Pulmonary artery endothelial cell (primary cell): ENCODE measurements at places on chromosomes 3 and 15. TPM values are rescaled to one million over a fixed set of nuclear protein-coding genes. Genes with fewer than 3 reads are reported as not detected.

DNA sequence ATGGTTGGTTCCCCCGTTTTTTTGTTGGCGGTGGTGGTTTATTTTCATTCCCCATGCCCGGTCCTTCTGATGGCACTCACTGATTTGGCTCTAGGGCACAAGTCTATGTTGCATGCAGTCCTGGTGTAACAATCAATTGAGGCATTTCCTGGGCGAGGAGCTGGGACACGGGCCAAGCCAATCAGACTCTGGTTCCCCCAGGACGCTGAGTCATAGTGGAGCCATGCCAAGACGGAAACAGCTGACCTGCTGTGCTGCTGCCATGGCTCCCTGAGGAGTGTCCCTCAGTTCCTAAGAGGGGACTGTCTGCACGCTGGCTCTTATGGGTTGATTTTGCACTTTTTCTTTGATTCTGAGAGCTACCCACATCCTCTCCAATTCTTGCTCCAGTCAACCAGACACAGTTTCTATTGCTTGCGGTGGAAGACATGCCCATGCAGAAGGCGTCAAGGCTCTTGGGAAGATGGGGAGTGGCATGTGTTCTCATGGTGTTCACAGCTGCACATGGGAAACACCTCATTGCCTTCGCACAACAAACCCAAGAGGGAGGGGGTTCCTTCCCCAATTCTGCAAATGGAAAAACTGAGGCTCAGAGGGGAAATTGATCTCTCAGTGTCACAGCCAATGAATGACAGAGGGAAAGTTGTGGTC, 28.3 kb upstream of the ALDH1L1 start:
- DNase-seq = peak; percentile 24

DNA sequence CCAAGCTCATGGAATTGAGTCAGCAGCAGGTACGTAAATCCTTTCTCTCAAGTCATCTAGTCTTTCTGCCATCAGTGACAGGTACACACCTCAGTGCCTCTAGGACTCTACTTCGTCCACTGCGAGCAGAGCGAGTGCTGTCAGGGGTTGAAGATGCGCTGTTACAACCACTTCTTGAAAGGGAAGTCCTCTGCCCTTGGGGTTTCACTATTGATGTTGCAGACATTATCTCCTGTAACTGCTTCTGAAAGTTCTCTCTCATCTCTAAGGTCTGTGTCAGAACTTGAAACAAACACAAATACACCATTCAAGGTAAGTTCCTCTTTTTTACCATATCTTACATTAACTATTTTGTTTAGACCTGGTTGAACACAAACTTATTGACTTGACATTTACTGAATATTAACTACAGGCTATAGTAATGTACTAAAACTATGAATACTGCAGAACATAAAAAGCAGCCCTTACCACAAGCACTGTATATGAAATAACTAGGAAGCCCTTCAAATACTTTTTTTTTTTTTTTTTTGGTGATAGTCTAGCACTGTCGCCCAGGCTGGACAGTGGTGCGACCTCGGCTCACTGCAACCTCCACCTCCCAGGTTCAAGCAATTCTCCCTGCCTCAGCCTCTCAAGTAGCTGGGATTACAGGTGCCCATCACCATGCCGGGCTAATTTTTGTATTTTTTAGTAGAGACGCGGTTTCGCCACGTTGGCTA, 41.5 kb downstream of the TOPBP1 start:
- no peak for DNase-seq

The AGTR1 gene
- not detected in 2 replicates for total RNA-seq

DNA sequence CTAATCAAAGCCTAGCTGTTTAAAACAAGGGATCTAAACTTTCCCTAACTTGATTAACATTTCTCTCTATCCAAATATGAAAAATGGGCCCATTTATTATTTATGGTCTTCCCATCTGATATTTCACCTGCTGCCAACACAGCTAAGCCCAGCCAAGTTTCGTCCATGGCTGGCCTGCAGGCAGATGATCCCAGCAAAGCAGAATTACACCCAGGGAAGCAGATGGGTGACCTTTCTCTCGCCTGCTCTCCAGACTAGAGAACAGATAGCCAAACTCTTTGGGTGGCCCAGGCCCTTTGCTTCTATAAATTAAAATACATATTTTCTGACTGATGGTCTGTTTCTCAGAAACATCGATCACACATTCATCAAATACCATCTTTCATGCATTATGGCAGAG, 1038.8 kb downstream of the AGBL1 start:
- DNase-seq = no peak

The NANOGP8 gene
- not detected in 2 replicates for total RNA-seq

- no peak for DNase-seq
Measured at GRCh38 chr15:64333986-64334929, 21.7 kb downstream of the CSNK1G1 start.

- no peak for DNase-seq
Measured at GRCh38 chr3:157858821-157859220, 247.4 kb downstream of the SHOX2 start.

DNA sequence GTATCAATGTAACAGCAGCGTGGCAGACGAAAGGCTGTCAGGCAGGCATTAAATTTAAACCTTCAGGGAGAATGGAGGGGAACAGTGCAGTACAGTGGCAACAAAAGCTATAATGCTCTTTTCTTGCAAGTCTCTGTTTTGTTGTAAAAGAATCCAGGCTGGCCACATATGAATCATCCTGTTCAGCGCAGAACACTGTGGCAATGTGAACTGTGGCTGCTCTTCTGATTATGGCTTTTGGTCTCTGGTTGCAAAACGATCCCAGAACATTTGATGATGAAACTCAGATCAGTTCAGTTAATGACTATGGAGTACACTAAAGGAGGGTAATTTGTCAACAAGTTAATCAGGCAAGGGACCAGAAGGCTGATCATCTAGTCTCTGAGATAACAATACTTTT, 219.7 kb upstream of the SGO1 start:
- DNase-seq = no peak

DNA sequence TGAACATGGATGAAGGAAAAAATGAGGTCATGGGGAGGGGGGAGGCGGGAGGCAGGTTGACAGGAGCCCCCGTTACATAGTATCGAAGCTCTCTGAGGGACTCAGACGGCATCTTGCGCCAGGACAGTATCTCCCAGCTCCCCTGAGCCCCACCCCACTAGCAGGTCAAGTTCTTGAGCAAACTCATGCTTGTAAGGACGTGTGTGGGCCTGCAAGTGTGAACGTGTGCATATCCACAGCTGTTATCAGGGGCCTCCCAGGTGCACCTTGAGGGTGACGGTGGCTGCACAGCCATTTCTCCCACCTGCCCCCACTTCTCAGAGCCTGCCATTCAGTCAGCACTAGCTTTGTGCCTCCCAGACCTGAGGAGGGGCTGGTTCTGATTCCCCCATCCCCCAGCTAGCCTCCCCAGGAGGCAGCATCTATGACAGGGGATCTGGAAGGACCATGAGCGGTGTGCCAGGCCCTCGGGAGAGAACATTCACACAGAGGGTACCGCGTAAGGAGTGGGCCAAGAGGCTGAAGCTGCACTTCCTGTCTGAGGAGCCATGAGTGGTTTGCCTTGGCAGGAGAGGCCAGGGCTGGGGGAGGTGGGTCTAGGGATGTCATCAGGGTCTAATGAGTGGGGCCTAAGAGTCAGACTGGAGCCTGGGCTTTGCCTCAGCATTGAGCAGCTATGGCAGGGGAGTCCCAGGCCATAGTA, 2.9 kb downstream of the SEMA3F start:
- no peak for DNase-seq

The SYNPR gene
- total RNA-seq = not detected in 2 replicates

- DNase-seq = no peak
Measured at GRCh38 chr3:100040451-100041225, 73.7 kb downstream of the FILIP1L start.

DNA sequence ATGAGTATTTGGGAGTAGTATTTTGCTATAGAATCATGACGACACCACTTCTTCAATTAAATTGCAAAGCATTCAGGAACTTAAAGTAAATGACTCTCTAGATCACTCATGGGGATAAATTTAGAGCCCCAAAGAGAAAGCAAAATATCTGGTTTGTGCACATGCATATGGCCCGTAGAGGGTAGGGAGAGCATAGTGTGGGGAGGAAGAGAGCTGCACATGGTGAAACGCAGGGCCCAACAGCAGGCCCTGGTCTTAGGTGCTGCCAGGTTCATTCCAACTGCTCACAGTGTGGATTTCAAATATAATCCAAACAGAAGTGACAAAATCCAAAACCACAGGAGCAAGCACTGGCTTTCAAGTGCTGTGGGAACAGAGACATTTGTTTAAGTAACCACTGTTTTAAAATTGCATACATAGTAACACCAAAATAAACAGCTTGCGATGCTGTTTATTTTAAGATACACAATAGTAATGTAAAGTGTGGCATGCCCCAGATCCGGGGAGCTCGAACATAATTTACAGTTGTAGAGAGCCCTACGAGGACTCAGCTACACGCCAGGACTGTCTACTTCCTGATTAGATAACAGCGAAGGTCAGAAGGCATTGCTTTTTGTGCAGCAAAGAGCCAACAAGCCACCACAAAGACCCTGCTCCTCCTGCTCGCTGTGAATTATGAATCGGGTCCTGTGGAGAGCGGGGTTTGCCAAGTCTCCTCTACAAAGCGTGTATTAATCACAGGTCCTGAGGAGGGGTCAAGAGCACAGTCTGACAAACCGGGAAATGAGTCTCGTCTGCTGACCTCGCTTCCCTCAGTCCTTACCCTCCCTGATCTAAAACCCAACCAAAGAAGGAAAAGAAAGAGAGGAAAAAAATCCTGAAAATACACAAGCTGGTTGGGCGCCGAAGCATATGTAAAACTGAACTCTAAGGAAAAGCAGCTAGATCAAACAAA, 80.6 kb downstream of the MEIS2 start:
- DNase-seq = peak; percentile 30

The SLC2A2 gene
- total RNA-seq = not detected in 2 replicates

DNA sequence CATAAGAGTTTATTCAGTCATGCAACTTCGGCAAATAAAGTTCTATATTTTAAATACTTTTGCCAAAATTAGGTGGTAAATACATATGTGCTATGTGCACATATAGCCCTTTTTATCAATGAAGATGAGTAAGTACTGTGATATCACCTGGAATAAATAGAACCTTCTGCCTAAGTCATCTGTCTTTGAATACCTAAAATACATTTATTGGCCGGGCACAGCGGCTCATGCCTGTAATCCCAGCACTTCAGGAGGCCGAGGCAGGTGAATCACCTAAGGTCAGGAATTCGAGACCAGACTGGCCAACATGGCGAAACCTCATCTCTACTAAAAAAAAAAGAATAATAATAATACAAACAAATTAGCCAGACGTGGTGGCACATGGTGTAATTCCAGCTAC, 73.8 kb upstream of the FLNB start:
- DNase-seq = no peak

GRCh38 chr3:3154879-3155610, 24.4 kb downstream of the CRBN start:
- no peak for DNase-seq

The PLSCR4 gene
- 89.9 and 102 TPM in 2 replicates for total RNA-seq

- DNase-seq = no peak
Measured at GRCh38 chr3:105907777-105908176, 39.0 kb upstream of the CBLB start.

- DNase-seq = no peak
Measured at GRCh38 chr15:48309740-48310139, 21.5 kb upstream of the DUT start.

GRCh38 chr15:72182244-72182643, 15.3 kb downstream of the GRAMD2A start:
- no peak for DNase-seq

DNA sequence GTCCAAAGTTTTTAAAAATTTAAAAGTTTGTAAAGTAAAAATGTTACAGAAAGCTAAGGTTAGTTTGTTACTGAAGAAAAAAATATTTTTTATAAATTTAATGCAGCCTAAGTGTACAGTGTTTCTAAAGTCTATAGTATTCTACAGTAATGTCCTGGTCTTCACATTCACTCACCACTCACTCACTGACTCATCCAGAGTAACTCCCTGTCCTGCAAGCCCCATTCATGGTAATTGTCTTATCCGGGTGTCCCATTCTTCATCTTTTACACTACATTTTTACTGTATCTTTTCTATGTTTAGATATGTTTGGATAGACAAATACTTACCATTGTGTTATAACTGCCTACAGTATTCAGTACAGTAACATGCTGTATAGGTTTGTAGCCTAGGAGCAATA, 36.7 kb upstream of the ATP10A start:
- no peak for DNase-seq

The ZNF80 gene
- not detected in 2 replicates for total RNA-seq

GRCh38 chr3:35721628-35722027, 82.3 kb downstream of the ARPP21 start:
- DNase-seq = no peak

DNA sequence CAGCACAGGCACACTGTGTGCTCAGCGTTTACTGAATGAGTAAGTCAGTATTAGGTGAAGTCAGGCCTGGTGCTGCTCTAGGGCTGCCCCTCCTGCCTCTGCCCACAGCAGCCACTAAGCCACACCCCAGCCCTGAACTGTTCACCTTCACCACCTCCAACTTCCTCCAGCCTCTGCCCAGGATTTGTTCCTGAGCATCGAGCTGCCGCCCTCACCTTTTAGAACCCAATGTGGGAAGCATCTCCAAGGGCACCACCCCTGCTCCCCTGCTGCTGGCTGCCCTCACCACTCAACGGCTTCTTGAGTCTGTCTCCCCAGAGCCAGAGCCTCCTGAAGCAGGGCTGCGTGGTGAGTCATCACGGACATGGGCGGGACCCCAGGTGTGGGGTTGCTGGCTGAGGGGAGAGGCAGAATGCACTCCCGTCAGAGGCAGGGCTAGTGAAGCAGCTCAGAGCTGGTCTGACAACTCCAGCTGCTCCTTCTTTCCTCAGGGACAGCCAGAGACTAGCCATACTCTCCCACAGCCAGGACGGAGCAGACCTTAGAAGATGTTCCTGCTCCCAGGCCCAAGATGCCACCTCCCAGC, 5.8 kb downstream of the HYAL2 start:
- no peak for DNase-seq

DNA sequence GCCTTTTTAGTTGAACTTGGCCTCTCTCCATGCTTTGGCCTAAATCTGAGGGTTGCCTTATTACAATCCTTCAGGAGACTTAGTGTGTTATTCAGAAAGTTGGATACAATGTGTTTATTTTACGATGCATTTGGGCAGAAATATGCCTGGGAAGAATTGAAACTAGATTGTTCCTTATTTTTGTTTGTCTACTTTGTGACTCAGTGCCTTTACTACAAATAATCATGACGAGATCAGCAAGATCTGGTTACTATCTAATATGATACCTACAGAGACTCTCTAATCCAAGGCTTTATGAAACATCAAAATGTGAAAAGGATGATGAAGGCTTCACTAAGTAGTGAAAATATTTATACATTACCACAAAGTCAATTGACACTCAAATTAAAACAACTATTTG, 82.2 kb downstream of the RBMS3 start:
- no peak for DNase-seq
